Hematopoietic multipotent progenitor cell treated with erythropoietin and hydrocortisone succinate and interleukin-3 and kit ligand, for 8 days (in vitro differentiated cells): ENCODE measurements at places on chromosomes 11 and 22.

- no peak for DNase-seq
Measured at GRCh38 chr22:46947516-46948257, 185.2 kb downstream of the TBC1D22A start.

- DNase-seq: no peak
Measured at GRCh38 chr11:128342511-128343134, 244.7 kb downstream of the ETS1 start.

GRCh38 chr11:2104524-2105440, 34.4 kb downstream of the IGF2 start:
- no peak for DNase-seq

- no peak for DNase-seq
Measured at GRCh38 chr22:27152033-27152432, 494.6 kb downstream of the MIAT start.
